ENCODE measurements at places on chromosomes 5 and 9. TPM values are rescaled to one million over a fixed set of nuclear protein-coding genes. Genes with fewer than 3 reads are reported as not detected.

LNPEP gene
- total RNA-seq: 23.6 TPM

CER1 gene
- total RNA-seq: not detected

OLFML2A gene
- 12.3 TPM for total RNA-seq

FOXD4L5 gene
- total RNA-seq: not detected

FCHSD1 gene
- total RNA-seq: 5.8 TPM

AGPAT2 gene
- total RNA-seq: 91.7 TPM

BARHL1 gene
- not detected for total RNA-seq

RANBP3L gene
- 0.16 TPM for total RNA-seq

PRDM9 gene
- not detected for total RNA-seq

FOXD4L4 gene
- 0.52 TPM for total RNA-seq

ANKRD31 gene
- total RNA-seq: 0.32 TPM

PPP1R26 gene
- total RNA-seq: 5.2 TPM

EMB gene
- 5.7 TPM for total RNA-seq

SAPCD2 gene
- total RNA-seq: 13.8 TPM

IPO11 gene
- total RNA-seq: 30.2 TPM

PCDHB14 gene
- 2.0 TPM for total RNA-seq

DNA sequence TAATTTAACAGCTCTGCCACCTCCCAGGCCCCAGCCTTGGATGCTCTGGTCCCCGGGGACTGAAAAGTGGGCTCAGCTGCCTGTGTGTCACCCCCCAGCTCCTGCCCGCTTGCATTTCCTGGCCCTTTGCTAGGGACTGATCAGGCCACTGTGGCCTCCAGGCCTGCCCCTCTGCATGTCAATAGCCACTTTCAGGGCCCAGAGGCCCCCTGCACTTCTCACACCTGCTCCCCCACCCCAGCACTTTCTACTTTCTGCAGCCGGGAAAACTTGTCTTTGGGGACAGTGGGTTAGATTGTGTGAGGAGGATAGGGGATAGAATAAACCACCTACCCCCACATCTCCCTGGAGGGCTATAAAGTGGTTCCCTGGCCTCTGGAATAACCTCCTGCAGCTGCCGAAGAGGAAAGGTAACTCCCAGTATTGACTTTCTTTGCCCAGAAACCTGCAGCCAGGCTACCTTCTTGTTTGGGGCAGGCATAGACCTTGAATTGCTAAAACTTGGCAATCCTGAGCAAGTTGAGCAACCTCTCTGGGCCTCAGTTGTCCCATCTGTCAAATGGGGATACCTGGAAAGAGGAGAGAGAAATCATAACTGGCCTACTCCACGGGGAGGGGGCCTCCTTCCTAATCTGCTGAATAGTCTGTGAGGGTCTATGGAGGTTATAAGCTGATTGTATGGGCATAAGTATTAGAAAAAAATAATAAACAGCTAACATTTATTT, 7.8 kb downstream of the AIF1L start:
- no peak for ATAC-seq

DNA sequence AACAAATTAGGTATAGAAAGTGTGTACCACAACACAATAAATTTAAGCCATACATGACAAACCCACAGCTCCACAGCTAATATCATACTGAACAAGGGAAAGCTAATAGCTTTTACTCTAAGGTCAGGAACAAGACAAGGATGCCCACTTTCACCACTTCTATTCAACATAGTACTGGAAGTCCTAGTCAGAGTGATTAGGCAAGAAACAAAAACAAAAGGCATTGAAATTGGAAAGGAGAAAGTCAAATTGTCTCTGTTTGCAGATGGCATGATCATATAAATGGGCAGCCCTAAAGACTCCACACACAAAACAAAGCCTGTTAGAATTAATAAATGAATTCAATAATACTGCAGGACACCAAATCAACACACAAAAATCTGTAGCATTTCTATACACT, 548.8 kb downstream of the CTNND2 start:
- ATAC-seq: no peak

GRCh38 chr9:3968891-3969290, 331.0 kb downstream of the GLIS3 start:
- peak; percentile 94 for ATAC-seq

GRCh38 chr5:57900381-57900944, 417.9 kb upstream of the ACTBL2 start:
- ATAC-seq: no peak

GRCh38 chr9:93156475-93157008, 22.5 kb upstream of the NINJ1 start:
- ATAC-seq: no peak

DNA sequence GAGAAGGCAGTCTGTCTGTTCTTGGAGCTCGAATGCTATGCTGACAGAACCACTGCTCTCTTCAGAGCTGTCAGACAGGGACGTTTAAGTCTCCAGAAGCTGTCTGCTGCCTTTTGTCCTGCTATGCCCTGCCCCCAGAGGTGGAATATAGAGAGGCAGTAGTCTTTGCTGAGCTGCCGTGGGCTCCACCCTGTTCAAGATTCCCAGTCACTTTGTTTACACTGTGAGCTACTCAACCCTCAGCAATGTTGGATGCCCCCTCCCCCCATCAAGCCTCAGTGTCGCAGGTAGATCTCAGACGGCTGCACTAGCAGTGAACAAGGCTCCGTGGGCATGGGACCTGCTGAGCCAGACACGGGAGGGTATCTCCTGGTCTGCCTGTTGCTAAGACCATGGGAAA, 344.2 kb downstream of the TMEM161B start:
- ATAC-seq: no peak

DNA sequence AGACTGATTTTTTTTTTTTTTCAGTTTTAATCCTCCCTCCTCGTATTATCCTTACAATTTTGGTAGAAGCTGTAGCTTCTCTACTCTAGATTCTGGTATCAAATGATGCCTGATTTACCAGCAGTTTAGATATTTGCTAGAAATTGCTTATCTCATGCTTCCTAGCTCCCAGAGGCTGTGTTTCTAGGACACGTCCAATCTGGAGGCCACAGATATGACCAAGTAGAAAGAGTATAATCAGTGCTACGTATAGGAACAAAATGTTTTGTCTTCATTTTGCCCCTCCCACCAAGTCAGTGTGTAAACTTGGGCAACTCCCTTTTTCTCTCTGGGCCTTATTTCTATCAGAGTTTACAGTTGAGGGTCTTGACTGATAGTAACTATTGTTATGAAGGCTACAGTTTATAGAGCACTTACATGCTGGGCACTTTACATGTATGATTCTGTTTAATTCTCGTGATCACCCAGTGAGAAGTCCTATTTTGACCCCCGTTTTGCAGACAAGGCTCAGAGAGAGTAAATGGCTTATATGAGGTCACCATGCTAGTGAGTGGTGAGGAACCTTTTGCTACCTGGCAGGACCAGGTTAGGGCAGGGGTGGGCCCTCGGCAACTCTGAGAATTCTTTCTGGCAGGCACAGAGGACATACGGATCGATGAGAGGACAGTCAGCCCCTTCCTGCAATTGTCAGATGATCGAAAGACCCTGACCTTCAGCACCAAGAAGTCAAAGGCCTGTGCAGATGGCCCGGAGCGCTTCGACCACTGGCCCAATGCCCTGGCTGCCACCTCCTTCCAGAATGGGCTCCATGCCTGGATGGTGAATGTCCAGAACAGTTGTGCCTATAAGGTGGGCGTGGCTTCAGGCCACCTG, 7.6 kb downstream of the HDHD3 start:
- no peak for ATAC-seq

DNA sequence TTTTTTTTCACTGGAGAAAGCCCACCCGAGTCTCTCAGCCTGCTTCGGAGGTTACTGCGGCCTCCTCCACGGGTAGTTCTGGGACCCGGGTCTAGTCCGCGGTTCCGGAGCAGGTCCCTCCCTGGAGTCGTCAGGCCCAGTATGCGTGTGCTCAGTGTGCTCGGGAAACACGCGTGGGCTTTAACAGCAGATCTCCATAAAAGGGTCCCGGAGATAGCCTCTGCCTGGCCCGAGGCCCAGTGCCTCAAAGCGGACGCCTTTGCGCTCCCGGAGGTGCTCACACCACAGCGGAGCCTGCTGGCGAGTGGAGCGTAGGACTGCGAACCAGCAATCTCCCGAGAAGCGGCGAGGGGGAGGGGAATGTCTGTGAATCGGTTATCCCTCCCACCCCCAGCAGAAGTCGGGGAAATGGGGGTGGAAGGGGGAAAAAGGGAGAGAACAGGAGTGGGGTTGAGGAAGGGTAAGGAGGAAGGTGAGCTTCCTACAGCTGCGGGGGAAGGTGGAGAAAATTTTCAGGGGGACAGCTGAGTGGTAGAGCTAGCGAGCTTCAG, 28.7 kb downstream of the CDKN2A start:
- peak; percentile 87 for ATAC-seq

- peak; percentile 25 for ATAC-seq
These were observed 221.6 kb downstream of the MAT2B start for GRCh38 chr5:163727028-163727427.

- ATAC-seq: no peak
These were observed 344.6 kb upstream of the SGCD start for GRCh38 chr5:155982354-155982753.

- ATAC-seq: no peak
These were observed 2.0 kb downstream of the PPP3R2 start for GRCh38 chr9:101592788-101593187.

DNA sequence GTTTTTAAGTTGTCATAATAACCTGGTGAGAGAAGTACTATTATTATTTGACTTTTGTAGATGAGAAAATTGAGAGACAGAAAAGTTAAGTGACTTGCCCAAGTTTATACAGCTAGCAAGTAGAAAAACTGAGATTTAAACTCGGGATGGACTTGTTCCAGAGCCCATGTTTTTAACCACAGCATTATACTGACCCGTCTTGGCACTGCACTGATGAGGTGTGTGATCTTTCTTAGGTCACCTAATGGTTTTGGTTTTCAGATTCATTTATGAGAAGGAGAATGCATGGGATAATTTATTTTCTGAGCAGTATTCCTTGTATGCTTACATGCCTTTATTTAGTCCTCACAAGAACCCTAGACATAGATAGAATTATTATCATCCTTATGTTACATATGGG, 201.8 kb upstream of the CDKN2B start:
- no peak for ATAC-seq

DNA sequence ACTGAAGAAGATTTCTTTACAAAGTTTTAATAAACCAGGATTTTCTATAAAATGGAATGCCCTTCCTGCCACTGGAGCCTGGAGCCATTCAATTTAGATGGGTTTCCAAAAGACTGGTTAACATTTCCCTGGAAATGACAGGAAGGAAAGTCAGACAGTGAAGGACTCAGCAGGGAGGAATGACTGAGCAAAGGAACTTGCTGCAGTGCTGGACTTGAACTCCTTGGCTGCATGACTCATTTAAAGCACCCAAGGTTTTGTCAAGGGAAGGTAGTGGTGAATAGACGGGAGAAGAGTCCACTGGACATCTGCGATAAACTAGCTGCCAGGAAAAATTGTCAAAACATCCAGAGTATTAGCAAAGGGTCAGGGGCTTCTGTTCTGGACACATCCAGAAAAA, 163.8 kb upstream of the SLC28A3 start:
- no peak for ATAC-seq

DNA sequence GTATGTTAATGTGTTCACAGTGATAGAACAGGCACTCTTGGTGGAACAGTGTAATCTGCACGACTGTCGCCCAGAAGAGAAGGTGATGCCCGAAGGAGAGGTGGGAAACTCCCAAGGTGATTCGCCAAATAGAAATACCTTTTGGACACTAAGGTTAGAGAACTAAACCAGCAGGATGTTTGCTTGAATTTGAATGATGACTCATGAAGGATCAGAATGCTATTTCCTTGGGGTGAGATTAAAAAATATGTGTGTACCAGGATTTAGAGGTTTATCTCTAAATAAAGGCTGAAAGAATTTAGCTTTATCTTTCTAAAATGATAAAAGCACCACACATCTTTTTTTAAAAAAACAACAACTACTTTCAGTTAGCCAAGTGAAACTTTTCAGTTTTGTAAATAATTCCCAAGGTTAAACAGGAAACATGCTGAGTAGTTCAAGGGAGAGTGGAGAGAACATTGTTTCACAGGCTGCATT, 297.4 kb upstream of the TAS2R1 start:
- peak; percentile 42 for ATAC-seq

- ATAC-seq: no peak
These were observed 105.9 kb downstream of the MRPS27 start for GRCh38 chr5:72214168-72214567.

- no peak for ATAC-seq
These were observed 131.2 kb upstream of the PIK3R1 start for GRCh38 chr5:68084396-68084795.

DNA sequence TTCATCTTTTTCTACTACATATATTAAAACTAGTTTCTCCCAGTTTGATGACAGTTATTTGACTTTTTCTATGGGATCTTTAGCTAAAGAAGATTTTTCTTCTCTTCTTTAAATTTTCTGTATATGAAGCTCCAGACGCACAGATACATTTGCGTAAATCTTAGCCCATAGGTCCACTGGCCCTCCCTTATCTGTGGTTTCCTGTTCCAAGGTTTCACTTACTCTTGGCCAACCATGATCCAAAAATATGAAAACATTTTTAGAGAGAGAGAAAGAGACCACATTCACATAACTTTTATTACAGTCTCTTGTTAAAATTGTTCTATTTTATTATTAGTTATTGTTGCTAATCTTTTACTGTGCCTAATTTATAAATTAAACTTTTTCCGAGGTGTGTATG, 270.2 kb upstream of the DAPK1 start:
- ATAC-seq: no peak

GRCh38 chr9:5949103-5949699, 58.5 kb downstream of the MLANA start:
- ATAC-seq: peak; percentile 47

DNA sequence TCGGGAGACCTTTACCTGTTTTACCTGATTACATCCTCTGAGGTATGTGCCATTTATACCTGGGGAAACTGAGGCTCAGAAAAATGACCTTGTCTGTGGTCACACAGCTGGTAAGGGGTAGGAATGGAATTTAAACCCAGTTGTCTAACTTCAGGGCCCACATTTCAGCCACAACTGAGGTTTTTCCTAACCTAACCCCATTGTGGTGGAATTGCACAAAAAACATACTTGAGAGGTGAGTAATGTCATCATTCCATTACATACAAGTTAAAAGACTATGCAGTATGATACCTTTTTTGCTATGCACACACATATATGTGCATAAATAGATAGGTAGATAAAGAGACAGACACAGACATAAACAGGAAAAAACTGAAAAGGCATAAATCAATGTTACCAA, 14.1 kb downstream of the FGF1 start:
- no peak for ATAC-seq

- ATAC-seq: no peak
These were observed 378.1 kb downstream of the TMEM38B start for GRCh38 chr9:106072421-106072820.

GRCh38 chr5:89343666-89344065, 460.7 kb upstream of the MEF2C start:
- ATAC-seq: peak; percentile 45

GRCh38 chr5:143279698-143280097, 123.8 kb downstream of the NR3C1 start:
- no peak for ATAC-seq

All from esophagus mucosa (tissue), 1 donor.